ENCODE measurements at places on chromosomes 2 and 18.

DNA sequence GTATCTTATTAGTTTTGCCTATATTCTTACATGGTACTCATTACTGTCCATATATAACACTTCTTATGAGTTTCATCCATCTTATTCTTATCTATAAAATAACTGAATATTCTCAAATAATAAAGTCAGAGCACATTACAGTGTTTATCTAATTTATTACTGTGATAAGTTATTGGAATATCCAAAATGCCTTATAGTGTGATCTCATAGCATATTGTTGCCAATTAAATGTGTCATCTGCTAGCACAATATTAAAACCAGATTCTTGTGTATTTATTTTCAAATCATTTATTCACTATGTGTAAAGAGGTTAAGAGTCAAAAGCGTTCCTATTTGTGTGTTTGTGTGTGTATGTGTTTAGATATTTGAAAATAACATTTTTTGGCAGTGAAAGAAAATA, 151.9 kb downstream of the WDR7 start:
- no peak for DNase-seq

DNA sequence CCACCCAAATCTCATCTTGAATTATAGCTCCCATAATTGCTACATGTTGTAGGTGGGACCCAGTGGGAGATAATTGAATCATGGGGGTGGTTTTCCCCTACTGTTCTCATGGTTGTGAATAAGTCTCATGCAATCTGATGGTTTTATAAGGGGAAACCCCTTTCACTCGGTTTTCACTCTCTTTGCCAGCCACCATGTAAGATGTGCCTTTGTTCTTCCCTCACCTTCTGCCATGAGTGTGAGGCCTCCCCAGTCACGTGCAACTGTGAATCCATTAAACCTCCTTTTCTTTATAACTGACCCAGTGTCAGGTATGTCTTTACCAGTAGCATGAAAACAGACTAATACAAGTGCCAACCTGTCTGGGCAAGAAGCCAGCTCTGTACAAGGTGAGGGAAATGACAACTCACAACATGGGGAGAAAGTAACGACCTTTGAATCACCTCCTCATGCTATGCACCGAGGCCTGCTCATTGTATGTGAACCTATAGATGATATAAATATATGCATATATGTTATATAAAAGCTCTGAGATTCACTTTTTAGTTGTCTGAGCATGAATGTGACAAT, 162.2 kb downstream of the ALPK2 start:
- no peak for DNase-seq

DNA sequence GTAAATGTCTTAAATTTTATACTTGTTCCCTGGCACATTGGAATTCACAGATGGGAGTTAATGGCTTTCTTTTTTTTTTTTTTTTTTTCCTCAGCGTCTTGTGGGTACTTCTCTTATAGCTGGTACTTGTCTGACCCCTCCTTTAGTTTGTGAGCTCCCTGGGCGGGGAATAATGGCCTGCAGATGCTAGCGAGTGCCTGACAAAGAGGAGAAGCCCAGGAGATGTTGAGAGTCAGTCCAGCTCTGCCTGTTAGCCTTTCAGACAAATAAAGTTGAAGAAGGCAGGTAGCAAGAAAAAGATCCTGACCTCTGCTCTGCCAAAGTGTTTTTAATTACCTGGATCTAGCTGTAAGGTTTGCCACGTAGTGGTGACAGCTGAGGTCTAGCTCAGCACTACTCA, 6.6 kb downstream of the BCL2L11 start:
- DNase-seq = no peak

GRCh38 chr2:36818542-36818941, 122.0 kb downstream of the VIT start:
- DNase-seq = no peak

- DNase-seq = peak; percentile 95
These were observed 35.3 kb downstream of the LRRFIP1 start for GRCh38 chr2:237662671-237663093.

DNA sequence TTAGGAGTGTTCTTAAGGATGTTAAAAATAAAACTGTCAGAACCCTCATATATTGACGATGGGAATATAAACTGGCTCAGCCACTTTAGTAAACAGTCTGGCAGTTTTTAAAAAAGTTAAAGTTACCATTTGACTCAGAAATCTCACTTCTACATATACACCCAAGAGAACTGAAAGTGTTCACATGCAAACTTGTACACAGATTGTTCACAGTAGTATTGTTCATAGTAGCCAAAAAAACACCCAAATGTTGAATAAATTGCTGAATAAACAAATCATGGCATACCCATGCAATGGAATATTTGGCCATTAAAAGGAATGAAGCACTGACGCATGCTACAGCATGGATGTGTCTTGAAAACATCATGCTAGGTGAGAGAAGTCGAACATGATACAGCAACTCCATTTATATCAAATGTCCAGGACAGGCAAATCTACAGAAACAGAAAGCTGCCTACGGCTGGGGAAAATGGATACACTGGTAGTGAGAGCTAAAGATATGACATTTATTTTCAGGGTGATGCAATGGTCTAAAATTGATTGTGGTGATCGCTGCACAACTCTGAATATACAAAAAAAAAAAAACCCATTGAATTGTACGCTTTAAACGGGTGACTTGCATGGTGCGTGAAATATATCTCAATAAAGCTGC, 10.1 kb downstream of the RPL31 start:
- DNase-seq = no peak

DNA sequence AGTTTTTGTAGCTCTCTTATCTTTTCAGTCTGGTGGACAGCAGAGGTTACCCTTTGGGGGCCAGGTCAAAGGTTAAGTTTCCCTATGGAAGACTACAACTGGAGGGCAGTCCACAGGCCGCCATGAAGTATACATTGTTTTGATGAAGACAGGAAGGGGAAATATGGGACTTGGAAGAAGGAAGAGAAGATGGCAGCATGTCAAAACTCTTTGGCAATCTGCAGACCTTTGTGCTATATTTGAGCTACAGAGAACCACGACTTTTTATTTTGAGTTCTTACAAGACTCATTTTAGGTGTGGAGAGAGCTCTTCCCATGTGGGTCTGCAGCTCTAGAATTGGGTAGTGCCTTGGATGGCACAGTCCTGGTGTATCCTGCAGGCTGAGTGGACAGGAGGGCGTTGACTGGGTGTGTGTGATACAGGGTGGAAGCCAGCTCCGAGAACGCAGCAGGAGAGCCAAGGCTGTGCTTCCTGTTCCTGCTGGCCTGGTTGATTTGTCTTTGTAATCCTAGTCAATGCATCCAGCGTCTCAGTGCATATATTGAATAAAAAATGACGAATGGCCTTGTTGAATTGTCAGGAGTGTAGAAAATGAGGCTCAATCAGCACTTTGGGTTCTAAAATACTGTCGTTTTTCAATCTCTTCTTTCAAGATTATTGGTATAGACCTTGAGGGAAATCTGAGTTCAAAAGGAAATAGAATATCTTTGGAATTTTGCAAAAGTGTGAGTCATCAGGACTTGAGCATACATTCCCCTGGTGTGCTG, 11.5 kb downstream of the ITGA6 start:
- DNase-seq = no peak

- DNase-seq = no peak
These were observed 225.3 kb upstream of the AGAP1 start for GRCh38 chr2:235268535-235268934.

- peak; percentile 19 for DNase-seq
These were observed 12.0 kb downstream of the ALPG start for GRCh38 chr2:232418466-232419244.

GRCh38 chr2:69499242-69499641, 62.0 kb upstream of the NFU1 start:
- DNase-seq = no peak

GRCh38 chr2:102366406-102367112, 11.0 kb downstream of the IL18R1 start:
- no peak for DNase-seq

- DNase-seq = no peak
These were observed 234.1 kb downstream of the INSIG2 start for GRCh38 chr2:118322406-118322805.

DNA sequence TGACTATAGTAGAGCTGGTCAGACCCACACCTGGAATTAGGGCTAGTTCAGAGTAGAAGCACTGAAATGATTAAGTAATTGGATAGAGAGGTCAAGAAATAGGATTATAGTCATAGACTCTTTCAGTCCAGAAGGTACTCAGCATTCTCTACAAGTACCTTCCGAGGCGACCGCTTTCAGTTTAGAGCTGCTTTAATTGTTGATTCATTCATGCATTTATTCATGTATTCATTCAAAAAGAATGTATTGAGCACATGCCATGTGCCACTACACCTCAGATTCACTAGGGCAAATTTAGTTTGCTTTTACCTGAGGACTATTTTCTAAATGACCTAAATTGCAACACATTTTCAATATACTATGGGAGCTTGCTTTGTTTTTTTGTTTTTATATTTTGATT, 48.7 kb downstream of the CRIM1 start:
- no peak for DNase-seq

DNA sequence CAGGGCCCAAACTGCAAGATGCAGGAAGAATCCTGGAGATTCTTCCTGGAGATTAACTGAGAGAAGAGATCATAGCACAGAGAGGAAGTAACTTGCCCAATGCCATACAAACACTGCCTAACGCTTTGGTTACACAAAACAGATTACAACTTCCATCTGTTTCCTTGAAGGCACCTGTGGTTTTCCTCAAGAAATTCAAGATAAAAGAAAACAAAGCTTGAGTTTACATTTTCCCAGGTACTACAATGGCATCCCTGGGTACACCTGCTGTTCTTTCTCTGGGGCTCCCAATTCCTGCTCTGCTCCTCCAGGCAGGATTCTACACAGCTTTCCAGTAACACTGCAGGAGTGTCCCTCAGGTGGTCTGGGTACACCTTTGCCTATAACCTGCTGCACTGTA, 781.9 kb upstream of the ID2 start:
- DNase-seq = no peak

DNA sequence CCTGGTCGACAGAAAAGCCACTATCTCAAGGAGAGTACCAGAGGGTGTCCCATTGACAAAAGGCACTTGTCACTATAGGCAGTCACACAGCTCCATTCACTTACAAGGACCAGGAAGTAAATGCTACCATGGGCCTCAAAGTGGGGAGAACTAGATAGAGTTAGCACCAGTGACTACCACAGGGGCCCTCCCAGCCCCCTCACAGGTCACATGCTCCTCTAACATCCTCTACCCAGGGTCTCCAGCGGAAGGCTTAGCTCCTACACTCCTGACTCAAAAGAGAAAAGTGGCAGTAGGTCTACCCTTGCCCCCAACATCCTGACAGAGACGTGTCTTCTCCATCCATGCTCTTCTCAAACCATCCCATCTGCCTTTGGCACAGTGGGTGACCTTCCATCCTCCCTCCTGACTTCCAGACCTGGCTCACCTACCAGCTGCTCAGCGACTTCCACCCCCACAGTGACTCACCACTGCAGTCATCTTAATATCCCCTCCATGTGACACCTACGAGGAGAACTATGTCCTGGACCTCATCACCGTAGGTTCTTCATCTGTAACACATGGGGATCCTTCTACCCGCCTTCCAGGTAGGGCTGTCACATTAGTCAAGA, 5.6 kb upstream of the DNMT3A start:
- no peak for DNase-seq
